ENCODE measurements at places on chromosomes 5 and 9.

DNA sequence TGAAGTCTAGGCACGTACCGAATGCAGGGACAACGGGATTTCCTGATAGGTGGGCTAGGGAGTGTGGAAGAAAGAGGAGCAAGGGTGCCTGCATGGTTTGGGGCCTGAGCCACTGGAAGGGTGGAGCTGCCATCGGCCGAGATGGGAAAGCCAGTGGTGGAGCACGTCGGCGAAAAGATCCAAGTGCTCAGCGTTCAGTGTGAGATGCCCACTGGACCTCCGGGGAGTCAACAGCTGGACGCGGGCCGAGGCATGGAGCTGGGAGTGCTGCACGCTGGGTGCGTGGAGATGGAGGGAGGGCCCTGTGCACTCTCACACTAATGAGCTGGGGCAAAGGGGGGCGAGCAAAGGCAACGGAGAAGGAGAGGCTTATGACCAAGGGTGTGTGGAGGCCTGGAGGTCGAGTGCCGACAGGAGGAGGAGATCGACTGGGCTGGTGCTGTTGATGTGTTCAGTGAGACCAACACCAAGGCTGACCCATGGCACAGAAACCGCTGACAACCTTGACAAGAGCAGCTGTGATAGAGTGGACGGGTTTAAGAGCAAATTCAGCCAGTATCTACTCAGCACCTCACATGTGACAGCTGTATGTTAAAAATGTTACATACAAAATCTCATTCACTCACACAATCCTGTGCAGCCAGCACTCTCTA, 85.7 kb downstream of the STK10 start:
- no peak for DNase-seq

DNA sequence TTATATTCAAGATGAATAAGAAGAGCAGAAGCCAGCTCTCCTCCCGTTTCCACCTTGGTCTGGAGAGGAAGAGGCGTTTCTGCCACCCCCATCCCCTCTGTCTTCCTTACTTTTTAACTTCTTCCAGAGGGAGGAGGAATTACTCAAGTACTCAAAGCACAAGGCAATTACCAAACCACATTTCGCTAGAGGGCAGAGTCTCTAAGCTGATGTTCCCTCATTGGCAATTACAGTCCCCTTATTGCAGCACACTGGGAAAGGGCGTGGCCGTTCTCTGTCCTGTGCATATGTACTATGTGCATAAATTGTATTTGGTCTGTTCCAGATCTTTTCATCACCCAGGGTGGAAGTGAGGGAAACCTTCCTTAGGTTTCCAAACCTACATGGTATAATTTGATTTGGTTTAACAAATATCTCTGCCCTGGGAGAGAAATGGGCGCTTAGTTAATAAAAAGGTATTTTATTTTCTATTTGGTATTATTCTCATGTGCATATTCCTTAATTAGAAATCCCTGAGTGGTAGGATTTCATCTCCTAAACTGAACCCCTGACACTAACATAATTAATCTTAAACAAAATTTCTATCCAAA, 29.8 kb upstream of the ALDOB start:
- peak; percentile 89 for DNase-seq

DNA sequence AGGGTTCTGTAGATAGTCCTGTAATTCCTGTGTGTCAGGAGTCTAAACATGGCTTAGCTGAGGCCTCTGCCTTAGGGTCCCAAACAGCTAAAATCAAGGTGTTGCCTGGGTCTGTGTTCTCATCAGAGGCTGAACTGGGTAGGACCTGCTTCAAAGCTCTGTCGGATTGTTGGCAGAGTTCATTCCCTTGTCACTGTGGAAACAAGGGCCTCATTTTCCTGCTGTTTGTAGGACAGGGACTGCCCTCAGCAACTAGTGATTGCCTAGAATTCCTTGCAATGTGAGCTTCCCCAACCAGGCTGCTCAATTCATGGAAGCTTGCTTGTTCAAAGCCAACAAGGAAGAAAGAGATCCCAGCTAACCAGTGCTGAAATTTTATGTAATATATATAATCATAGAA, 283.2 kb downstream of the DNAH5 start:
- DNase-seq: no peak

DNA sequence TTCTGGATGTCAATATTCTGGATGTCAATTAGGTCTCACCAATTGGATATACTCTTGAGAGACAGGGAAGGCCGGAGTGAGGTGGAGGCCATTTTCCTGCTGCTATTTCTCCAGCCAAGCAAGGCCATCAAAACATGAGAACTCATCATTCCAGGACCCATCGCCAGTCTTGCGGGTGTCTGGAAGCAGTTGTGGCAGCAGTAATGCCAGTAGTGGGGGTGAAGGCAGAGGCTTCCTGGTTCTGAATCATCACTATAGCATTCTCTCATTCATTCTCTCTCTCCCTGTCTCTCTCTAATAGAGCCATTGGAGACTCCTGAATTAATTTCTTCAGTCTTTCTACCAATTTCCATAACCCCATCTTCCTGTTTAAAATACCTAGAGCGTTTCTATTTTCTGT, 71.8 kb downstream of the EGFLAM start:
- no peak for DNase-seq

DNA sequence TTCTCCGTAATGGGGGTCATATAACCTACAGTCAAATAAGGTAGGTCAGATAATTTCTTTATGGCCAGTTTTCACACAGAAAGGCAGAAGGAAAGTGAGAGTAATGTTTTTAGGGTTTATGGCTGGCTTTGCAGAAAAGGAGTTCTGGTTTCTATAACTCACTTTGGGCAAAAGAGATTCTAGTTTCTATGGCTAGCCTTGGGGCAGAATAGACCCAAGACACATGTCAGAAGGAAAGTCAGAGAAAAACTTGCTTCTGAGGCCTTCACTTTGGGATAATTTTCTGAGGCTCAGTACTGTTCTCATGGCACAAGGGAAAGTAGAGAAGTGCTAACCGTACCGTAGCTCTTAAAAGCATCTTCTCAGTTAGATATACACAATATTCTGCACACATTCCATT, 1145.3 kb downstream of the EFNA5 start:
- DNase-seq: no peak

GRCh38 chr5:144950996-144951395, 780.3 kb downstream of the KCTD16 start:
- no peak for DNase-seq

DNA sequence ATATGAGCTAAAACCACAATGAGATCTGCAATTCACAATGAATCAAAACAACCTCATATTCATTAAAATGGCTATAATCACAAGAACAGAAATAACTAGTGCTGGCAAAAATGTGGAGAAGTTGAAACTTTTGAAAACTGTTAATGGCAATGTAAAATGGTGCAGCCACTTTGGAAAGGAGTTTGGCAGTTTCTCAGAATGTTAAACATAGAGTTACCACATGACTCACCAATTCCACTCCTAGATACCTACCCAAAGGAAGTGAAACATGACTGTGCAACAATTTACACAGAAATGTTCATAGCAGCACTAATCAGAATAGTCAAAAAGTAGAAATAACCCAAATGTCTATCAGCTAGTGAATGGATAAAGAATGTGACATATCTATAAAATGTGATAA, 862.2 kb downstream of the DTWD2 start:
- DNase-seq: peak; percentile 80

- DNase-seq: no peak
These were observed 448.6 kb downstream of the ZNF608 start for GRCh38 chr5:124297826-124298225.

GRCh38 chr5:66406761-66407336, 189.3 kb upstream of the MAST4 start:
- DNase-seq: peak; percentile 33

GRCh38 chr5:149937610-149938009, 7.0 kb downstream of the PDE6A start:
- DNase-seq: no peak

DNA sequence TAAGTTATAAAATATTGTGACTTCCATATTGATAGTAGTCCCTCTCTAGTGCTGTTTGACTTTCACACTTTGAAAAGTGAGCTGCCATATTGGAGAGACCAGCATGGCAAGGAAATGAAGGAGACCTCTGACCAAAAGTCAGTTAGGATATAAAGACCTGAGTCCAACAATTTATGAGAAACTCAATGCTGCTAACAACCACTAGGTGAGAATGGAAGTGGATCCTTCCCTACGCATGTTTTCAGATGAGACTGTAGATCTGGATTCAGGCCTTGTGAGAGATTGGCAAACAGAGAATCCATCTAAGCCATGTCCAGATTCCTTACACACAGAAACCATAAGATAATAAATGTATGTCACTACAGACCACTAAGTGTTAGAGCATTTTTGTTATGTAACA, 81.6 kb downstream of the CTNND2 start:
- DNase-seq: no peak

DNA sequence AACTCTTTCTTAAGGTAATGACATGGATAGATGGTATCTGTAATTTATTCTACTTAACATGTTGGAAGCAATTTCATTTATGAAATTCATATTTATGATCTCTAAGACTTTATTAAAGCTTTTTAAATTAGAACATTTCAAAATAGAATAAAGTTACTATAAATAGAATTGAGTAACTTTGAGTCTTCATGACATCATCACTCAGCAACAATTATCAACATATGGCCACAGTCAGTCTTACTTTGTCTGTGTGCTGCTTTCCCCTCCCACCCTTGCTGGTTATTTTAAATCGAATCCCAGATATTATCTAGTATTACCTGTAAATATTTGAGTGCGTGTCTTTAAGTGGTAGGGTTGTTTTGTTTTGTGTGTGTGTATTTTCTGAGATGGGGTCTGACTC, 65.2 kb downstream of the IPO11 start:
- DNase-seq: peak; percentile 18

DNA sequence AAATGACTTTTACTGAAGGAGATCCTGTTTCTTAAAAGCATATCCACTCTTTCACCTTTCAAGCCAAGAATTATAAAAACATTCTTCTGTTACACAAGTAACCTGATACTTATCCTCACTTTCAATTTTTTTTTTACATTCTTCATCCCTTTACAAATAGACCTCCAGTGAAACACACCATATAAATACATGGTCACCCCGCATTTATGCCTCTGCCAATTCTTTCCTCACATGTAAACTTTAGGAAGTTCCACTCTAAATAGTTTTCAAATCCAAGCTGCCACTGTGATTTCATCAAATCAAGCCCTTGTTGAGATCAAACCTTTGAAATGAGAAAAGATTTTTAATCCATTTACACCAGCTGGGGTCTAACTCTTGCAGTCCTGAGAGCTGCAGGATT, 40.0 kb downstream of the GAS1 start:
- DNase-seq: no peak

- DNase-seq: no peak
These were observed 560.5 kb upstream of the MEF2C start for GRCh38 chr5:89443508-89443907.

- peak; percentile 53 for DNase-seq
These were observed 17.5 kb downstream of the TMEM161B start for GRCh38 chr5:88251048-88251711.

- peak; percentile 49 for DNase-seq
These were observed 21.8 kb upstream of the SLC12A7 start for GRCh38 chr5:1133510-1134201.

GRCh38 chr5:57503433-57503832, 20.8 kb upstream of the ACTBL2 start:
- no peak for DNase-seq

DNA sequence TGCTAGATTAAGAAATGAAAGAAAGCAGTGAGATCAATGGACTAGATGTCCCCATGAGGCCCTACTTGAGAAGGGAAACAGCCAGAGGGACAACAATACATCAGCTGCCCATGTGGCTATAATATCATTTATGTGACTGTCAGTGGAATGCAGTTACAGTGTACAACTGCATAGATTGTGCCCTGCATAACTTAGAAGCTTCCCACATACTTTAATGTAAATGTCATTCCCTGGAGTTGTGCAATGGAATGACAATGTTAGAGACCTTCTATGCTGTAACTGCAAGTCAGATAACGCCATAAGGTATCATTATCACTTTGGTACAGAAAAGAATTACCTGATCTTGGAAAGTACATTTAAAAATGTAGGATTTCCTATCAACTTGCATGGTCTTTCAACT, 67.4 kb downstream of the FBN2 start:
- no peak for DNase-seq
